A549 (cell line): ENCODE measurements at places on chromosomes 1 and 21. TPM values are rescaled to one million over a fixed set of nuclear protein-coding genes. Genes with fewer than 3 reads are reported as not detected.
A peak's percentile ranks its signal among the peaks of the same experiment; 100 is the strongest.

- no peak for DNase-seq
These were observed 30.5 kb downstream of the EPHB2 start for GRCh38 chr1:22741118-22741517.

DNA sequence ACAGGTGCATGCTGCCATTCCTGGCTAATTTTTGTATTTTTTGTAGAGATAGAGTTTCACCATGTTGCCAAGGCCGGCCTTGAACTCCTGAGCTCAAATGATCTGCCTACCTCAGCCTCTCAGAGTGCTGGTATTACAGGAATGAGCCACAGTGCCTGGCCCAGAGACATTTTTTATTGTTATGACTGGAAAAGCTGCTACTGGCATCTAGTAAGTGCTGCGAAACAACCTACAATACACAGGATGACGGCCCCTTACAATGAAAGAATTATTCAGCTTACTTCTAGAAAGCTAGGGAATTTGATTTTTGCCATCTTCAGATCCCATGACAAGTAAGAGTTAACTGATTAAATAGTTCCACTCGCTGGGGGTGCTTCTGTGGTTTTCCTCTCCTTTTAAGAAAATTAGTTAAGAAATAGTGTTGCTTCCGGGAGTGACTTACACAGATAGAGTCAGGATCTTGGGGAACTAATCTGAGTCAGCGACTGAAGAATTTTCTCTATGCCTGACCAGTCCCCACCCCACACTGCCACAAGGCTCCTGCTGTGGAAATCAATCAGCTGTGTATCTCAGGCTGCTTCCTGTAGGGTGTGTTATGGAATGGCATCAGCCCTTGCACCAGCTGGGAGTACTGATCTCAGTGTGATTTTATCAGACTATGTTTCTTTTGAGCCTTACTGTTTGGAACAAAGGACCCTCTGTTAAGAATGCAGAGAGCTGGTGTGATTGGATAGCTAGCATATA lies 93.0 kb upstream of the BMP8A start:
- DNase-seq = peak; percentile 93

DNA sequence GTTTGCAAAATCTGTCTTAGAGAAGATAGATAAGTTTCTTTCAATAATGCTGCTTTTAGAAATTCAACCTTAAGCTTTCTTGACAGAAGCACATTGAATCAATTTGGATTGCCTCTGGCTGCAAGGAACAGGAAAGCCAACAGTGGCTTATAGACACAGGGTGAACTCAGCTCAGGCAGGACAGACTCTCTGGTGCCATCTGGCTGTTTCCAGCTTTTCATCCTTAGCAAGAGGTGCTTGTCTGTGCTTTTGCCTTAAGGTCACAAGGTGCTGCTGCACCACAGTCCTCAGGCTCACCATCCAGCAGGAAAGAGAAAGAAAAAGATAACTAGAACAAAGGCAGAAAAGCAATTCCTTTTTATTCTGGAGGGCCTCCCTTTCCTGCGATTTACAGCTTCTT lies 93.7 kb upstream of the ETS2 start:
- peak; percentile 58 for DNase-seq

TNFSF4 gene
- 0.05 to 0.08 TPM (median 0.06 TPM) in 3 replicates for polyA plus RNA-seq

GRCh38 chr1:163785868-163786405 lies 464.2 kb downstream of the NUF2 start:
- DNase-seq = no peak

GJB4 gene
- polyA plus RNA-seq = 0.04 to 0.07 TPM in 2 of 3 replicates, not detected in the other

GRCh38 chr1:39434797-39435395 lies 56.5 kb upstream of the BMP8A start:
- peak; percentile 18 for DNase-seq

GRCh38 chr21:41520560-41521442 lies 12.8 kb upstream of the TMPRSS2 start:
- DNase-seq = no peak

- no peak for DNase-seq
These were observed 606.0 kb downstream of the SMYD3 start for GRCh38 chr1:245901037-245901436.

GRCh38 chr1:235397733-235398132 lies 30.5 kb downstream of the TBCE start:
- no peak for DNase-seq

DNA sequence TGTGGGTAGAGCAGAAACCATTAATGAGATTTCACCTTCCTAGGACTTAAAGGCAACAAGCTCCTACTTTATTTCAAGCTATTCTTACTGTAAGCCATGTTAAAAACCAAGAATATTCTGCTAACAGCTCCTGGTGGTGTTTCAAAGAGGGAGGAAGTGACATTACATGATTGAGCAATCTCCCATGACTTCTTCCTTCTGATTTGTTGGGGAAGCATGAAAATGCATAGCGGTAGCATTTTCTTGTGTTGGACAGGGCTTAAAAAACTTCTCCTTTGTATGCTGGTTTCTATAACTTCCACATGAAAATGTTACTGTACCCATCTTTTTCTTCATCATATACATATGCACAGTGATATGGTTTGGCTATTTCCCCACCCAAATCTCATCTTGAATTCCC lies 297.0 kb upstream of the SNX7 start:
- no peak for DNase-seq

DNA sequence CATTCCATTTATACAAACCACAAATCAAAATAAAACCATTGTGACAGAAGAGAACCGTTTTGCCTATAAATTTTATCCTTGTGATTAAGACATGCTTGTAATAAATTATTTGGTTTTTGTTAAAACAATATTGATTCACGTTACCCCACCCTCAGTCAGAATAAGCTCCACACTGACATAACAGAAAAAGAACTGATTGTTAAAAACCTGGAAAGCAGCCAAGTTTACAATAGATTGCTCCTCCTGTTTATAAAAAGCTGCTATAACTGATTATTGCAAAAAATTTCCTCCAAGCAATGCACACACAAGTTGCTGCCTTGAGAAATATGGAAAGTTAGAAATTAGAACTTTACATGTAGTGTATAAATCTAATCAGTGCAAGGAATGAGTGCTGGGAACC lies 263.5 kb downstream of the SETD4 start:
- no peak for DNase-seq

- no peak for DNase-seq
These were observed 23.0 kb downstream of the KNCN start for GRCh38 chr1:46528297-46528955.
